Activated CD4-positive, alpha-beta T cell treated with anti-CD3 and anti-CD28 coated beads, Interleukin-2, amount 50 U/mL, for 24 hours (primary cell): ENCODE measurements at places on chromosomes 16 and 17.
A peak's percentile ranks its signal among the peaks of the same experiment; 100 is the strongest.

DNA sequence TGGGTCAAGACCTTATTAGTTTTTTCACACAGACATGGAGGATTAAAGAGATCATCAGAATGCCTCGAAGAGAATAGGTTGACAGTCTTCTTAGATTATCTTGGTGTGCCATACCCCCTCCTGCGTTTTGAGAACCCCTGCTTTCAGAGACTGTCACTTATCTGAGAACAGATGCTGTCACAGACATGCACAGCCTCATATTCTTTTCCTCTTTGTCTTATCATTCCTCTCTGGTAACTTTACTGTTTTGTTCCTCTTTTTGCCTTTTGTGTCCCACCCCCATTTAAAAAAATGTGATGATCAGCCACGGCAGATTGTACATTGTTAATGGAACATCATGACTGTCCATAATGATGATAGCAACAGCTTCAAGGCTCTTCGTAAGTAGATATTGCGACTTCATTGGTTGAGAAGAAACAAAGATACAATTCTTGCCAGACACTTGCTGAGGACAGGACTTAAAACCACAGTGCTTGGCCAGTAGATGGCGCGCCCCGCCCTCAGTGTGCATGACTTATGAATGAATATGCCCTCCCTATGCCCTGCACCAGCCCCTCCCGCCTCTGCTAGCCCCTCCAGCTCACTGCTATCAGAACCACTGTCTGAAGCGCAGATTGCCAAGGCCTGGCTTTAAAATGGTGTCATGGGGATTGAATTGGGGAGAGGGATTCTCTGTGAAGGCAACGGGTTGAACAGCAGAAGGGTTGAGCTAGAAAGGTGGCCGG, 2.6 kb upstream of the PITPNC1 start:
- DNase-seq, result peak; percentile 83

DNA sequence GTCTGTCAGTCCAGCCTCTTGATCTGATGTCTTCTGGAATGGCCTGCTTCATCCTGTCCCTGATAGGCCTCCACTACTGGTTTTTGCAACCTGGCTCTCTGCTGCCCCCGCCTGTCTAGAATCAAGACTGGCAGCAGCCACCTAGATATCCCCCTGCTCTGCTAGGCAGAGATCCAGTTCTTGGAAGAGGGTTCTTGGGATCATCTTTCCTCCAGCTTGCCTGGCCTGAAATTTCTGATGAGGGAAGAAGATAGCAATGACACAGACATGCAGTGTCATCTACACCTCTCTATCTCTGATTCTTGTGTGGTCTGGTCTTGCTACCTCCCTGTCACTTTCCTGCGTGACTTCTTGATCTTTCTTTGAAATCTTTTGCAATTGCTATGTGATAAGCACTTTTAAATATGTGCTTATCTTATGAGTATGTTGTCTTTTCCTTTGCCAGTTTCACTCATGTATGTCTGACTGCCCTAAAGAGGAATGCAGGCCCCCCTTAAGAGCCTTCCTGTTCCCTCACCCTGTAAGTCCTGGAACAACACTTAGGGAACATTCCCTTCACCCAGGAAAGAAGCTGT, 20.3 kb upstream of the NFATC3 start:
- DNase-seq, result peak; percentile 37

GRCh38 chr17:19298569-19299213, 61.5 kb downstream of the EPN2 start:
- no peak for DNase-seq

DNA sequence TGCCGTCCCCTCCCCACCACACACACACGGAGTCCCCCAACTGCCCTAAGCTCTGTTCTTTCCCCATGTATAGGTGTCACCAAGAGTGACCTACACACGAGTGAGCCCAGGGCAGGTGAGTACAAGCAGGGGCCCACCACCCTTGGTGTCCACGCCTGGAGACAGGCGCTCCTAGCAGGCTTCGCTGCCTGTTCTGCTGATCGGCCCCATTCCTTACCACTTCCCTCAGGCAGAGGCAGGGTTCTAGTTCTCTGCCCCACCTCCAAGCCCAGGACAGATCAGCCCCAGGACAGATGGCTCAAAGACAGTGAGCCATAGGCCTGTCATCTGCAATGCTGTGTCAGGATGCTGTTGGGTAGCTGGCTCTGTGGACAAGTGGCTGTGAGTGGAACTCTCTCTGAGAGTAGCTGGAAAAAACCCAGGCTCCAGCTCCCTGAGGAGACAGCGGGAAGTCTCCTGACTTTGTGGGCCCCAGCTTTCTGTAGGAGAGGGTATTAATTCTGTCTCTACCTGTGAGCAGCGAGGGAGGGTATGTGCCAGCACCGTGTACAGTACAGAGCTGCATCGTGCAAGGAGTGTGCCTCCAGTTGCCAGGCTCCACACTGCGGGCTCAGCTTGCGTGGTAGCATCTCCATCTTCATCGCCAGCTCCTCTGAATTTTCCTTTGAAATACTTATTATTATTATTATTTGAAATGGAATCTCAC, 897 bp downstream of the TP53I13 start:
- DNase-seq, result no peak

- no peak for DNase-seq
These were observed 174.2 kb downstream of the TANC2 start for GRCh38 chr17:63140255-63140654.

DNA sequence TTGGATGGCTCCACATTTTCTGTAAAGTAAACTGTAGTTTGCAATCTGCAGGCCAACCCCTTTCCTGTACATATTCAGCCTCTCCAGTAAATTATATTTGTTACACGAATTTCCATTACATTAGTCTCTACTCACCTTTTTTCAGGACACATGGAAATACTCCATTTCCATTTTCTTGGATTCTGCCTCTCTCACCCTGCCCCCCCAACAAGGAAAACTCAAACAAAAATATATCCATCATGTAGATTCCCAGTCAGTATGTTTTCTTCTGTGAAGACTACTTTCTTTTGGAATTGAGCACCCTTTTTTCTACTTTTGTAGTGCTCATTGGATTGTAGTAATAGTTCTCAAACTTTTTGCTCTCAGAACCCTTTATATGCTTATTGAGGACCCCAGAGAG, 2.9 kb downstream of the PPM1D start:
- no peak for DNase-seq

DNA sequence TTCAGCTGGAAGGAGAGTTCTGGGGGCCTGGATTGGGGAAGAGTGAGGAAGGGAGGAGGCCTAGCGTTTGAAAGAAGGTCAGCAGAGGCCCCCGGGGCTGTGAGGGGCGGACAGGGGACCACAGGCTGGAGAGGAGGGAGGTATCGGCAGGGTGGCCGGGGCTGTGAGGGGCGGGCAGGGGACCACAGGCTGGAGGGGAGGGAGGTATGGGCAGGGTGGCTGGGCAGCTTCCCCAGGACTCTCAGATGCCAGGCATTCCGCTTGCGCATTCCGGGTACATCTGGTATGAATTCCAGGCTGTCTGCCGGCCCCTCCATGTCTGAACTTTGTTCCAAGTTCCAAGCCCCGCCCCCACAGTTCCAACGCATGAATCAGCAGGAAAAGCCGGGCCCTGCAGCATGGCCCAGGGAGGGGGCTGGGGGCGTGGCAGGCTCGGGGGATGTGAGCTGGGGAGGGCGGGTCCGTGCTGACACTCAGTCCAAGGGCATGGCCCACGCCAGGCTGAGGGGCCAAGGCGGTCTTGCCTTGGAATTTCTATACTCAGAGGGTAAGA, 4.3 kb upstream of the TLCD2 start:
- DNase-seq, result no peak

DNA sequence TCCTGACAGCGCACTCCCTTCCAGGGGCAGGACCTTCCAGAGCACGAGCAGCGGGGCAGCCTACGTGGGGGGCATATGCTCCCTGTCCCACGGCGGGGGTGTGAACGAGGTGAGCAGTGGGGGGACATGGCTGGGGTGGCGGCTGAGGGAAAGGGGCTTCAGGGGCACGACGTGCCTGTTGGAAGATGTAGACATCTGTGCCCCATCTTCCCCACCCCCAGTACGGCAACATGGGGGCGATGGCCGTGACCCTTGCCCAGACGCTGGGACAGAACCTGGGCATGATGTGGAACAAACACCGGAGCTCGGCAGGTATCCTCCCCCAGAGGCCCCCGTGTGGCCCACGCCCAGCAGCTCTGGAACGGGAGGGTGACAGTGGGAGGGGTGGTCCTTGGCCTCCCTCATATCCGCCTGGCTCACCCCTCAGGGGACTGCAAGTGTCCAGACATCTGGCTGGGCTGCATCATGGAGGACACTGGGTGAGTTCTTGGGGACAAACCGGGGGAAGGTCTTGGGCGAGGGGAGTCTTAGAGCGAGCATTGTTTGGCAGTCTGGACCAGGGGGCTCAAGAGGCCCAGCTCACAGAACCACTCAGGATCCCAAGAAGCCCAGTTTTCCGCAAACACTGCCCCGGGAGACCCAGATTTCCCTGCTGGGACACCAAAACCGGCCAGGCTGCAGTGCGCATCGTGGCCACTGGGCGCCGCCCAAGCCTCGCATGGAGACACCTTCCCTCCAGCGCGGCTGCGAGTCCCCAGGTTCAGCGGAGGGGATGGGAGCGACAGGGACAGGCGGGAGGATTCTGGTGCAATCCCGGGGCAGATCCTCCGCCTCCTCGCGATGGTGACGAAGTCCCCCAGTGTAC, 15.7 kb downstream of the ADAM11 start:
- DNase-seq, result peak; percentile 80

GRCh38 chr17:13002761-13003453, 14.9 kb downstream of the ELAC2 start:
- DNase-seq, result peak; percentile 13

DNA sequence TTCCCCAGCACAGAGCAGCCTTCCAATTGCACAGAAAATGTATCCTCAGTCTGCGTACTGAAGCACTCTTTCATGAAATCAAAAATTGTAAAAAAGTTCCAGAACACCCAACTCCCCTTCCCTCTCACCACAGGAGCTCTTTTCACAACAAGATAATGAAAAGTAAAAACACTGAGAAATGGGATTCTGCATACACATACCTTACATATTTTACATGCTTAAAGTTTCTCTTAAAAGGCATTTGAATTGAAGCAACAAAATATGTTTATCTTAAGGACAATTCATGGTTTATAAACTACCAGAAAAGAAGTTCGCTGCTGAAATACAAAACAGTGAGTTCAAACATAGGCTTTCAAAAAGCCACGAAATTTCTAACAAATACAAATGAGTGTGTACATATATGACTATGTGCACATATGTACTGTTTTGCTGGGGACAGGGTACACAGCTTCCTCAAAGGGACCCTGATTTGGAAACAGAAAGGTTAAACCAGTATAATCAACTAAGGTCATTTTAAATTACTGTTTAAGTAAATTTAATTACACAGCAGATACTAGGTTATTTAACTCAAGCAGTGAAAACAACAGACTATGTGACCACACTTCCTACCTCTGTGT, 33.8 kb downstream of the COG1 start:
- no peak for DNase-seq

- no peak for DNase-seq
These were observed 108.9 kb downstream of the MAP2K6 start for GRCh38 chr17:69523244-69523861.

GRCh38 chr16:49415083-49415482, 41.5 kb downstream of the C16orf78 start:
- no peak for DNase-seq

DNA sequence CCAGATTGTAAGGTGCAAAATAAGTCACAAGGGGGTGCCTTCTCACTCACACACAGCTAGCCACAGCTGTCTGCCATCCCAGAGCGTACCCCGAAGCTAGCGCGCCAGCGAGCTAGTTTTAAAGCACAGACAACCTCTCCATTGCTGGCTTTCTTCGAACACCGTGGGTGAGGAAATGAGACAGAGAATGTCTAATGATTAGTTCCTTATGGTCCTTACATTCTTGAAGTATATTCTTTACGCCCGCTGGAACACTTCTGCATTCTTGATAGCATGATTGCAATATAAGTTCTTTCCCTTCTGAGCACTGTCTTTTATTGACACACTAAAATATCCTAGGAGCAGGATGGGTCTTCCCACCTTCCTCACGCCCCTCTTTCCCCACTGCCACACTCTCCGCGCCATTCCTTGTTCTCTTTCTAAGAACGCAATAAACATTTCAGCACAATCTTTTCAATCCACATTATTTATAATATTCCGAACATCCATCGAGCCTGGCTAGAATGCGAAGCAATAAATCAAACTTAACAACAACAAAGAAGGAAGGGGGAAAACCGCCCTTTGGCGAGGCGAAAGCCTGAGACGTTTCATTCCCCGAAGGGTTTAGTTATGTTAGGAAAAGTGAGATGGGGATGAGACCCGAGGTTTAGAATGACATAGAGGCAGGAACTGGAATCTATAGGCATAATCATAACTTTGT, 251.3 kb downstream of the NTN1 start:
- DNase-seq, result no peak

DNA sequence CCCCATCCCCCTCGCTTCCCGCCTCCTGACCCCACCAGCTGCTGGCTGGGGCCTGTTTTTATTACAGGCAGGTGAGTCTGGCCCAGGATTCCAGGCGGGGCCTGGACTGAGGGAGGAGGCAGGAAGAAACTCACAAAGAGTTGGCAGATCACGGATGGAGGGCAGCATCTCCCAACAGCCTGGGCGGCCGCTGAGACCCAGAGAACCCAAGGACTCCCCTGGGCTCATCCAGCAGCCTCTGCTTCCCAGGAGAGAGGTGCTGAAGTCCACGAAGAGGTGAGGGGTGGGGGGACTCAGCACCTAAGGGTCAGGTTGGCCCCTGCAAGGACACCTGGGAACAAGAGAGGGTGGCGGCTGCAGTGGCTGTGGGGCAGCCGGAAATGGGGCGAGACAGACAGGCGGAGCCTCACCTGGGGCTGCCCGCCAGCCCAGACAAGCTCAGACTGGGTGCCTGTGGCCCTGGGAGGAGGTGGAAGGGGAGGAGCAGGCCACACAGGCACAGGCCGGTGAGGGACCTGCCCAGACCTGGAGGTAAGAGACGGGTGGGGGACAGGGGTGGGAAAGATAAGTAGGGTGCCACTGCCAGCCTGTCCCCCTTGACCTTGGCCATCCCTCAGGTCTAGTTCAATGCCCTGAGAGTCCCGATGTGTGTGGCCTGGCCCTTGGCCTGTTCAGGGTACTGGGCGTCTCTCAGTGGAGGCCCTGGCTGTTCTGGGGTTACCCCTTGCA, 8.7 kb upstream of the ADGRG1 start:
- DNase-seq, result no peak
